Progenitor cell of endocrine pancreas (in vitro differentiated cells): ENCODE measurements at places on chromosomes 3 and 15. TPM values are rescaled to one million over a fixed set of nuclear protein-coding genes. Genes with fewer than 3 reads are reported as not detected.
A peak's percentile ranks its signal among the peaks of the same experiment; 100 is the strongest.

Gene NDN
- total RNA-seq = 46.9 and 51.8 TPM in 2 replicates

- H3K4me3 ChIP-seq = no peak overlapping the region
- DNase-seq = no peak
- peaks cover 10% of the 10 kb centered on the region for H3K27me3 ChIP-seq
- H3K27ac ChIP-seq = no peak overlapping the region
- H3K36me3 ChIP-seq = no peaks in the 10 kb centered on the region
Observed at GRCh38 chr3:66738625-66739365, 238.0 kb upstream of the LRIG1 start.

- no peak overlapping the region for H3K4me3 ChIP-seq
- H3K27me3 ChIP-seq = no peaks in the 10 kb centered on the region
- H3K4me1 ChIP-seq = no peaks in the 10 kb centered on the region
Observed at GRCh38 chr3:11522953-11523571, 120.7 kb downstream of the VGLL4 start.

Gene TNFSF10
- total RNA-seq = 0.36 and 0.72 TPM in 2 replicates

DNA sequence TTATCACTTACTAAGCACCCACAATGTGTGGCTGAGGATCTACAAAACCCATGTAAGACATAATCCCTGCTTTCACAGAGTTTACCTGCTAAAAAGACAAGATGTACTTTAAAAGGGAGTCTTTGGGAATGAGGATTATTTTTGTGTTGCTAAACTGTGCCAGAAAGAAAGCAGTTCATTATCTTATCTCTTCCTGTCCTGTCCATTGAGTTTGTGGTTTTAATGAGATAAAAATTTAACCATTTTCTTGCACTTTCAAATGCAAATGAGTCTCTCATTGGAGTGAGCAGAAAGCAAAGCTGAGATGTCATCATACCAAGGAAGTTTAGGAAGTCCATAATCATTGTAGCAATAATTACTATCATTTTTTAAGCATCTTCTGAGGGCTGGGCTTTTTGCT, 231.2 kb upstream of the ADAMTS9 start:
- no peak overlapping the region for H3K27ac ChIP-seq
- H3K4me1 ChIP-seq = peaks cover 19% of the 10 kb centered on the region
- no peak for DNase-seq
- H3K36me3 ChIP-seq = no peaks in the 10 kb centered on the region
- H3K27me3 ChIP-seq = peaks cover 6% of the 10 kb centered on the region

Gene SLC22A14
- total RNA-seq = 0.18 and 0.72 TPM in 2 replicates

DNA sequence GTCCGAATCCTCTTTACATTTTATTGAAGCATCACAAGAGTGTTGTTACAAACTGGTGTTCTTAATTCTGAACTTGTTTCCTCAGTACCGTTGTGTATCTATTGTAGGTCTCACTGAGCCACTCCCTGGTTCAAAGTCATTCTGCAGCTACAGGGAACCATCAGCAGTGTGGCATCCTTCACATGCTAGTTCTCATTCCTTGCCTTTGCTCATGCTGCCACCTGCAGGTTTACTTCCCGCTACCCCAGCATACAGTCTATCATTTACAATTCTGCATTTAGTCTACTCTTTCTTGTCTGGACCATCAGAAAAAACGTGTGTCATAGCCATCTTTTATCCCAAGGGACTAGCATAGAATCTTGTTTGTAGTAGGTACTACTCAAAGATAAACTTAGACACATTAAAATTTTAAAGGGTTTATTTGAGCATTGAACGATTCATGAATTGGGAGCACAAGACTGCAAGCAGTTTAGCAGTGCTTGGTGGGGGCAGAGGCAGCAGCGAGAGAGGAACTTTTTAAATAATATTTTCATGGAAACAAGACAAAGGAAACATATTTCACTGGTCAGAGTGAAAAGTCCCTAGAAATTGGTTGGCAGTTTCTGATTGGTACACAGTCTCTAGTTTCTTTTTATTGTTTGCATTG, 402.1 kb downstream of the CADM2 start:
- no peak overlapping the region for H3K27ac ChIP-seq
- peak; percentile 35 for DNase-seq
- no peak overlapping the region for H3K4me3 ChIP-seq
- no peaks in the 10 kb centered on the region for H3K4me1 ChIP-seq
- H3K36me3 ChIP-seq = no peaks in the 10 kb centered on the region

DNA sequence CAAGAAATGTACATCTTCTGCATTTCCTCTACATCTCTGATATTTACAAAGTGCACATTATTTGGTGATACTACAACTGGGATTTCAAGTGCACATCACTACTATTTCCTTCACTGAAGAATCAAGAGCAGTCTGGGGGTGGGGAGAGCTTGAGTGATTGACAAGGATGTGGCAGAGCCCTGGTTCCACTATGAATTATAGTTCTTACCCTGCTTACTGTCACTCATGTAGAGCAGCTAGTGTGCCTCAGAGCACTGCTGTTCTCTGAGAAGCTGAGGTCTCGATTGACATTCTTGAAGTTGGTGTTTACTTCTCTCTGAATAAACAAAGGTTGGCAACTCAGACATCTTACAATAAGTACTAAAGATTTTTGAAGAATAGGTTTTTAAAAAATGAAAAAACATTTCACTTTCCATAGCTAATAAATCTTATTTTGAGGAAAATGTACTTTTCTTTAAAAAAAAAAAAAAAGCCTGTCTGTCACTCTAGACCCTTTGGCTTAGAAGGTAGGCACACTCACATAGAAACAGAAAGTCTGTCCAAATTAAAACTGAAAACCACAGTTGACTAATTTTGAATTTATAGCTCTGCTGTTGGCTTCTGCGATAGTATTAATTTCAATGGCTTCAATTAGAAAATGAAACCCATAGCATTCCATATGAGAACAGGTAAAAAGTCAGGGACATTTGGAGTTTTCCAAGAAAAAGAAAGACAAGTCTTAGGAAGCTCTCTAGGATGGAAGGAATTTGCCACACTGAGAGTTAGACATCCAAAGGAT, 5.6 kb downstream of the GREM1 start:
- peaks cover 48% of the 10 kb centered on the region for H3K27me3 ChIP-seq
- no peaks in the 10 kb centered on the region for H3K36me3 ChIP-seq
- H3K27ac ChIP-seq = no peak overlapping the region

DNA sequence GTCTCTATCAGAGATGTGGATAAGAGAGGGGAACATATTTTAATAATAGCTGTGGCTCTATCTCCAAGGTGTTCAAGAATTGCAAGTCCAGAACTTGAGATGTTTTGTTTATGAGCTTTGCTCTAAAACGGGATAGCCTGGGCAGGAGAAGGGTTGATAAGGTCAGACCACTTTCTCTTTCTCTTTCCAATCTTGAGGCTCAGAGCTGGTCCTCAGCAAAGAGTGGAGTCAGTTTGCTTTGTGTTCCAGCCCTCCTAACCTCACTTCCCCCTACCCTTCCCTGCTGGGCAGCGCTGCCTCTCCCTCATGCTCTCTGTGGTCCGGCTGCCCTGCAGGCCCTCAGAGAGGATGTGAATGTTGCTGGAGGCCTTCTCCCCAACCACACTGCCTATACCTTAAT, 13.8 kb downstream of the KLHL6 start:
- DNase-seq = no peak
- H3K4me3 ChIP-seq = no peak overlapping the region
- H3K4me1 ChIP-seq = no peaks in the 10 kb centered on the region
- H3K27ac ChIP-seq = no peak overlapping the region

DNA sequence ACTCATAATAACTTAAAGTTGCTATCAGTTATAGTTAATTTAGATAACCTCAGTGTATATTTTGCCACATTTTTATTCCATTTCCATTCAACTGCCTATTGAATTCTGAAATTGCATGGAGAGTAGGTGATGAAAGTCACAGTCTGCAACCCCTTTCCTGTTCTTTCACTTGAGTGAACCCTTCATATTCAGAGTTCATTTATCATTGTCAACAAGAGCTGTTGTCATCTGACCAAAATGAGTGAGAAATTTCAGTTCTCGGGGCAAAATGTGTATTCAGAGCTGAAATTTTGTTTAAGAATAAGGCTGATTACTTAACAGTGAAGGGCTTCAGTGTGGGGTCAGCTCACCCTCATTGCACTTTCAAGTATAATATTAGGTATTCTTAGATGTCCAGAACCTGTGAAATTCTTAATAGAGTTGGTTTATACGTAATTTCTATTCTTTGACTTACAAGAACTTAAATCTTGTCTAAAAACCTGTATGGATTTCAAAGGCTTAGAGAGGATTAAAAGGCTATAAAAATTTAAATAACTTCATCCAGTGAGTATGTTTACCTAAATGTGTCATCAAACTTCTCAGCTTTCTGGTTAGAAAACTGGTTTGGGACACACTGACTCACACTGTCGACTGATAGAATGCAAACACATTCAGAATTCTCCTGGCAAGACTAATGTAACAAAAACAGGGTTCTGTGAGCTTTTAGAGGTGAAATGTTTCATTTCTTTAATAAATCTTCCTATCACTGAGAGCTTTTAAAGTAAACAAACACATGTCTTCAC, 92.2 kb downstream of the CMSS1 start:
- DNase-seq = no peak
- H3K36me3 ChIP-seq = peaks cover 2% of the 10 kb centered on the region
- no peak overlapping the region for H3K4me3 ChIP-seq
- peak overlapping the region; percentile 62 for H3K27ac ChIP-seq

DNA sequence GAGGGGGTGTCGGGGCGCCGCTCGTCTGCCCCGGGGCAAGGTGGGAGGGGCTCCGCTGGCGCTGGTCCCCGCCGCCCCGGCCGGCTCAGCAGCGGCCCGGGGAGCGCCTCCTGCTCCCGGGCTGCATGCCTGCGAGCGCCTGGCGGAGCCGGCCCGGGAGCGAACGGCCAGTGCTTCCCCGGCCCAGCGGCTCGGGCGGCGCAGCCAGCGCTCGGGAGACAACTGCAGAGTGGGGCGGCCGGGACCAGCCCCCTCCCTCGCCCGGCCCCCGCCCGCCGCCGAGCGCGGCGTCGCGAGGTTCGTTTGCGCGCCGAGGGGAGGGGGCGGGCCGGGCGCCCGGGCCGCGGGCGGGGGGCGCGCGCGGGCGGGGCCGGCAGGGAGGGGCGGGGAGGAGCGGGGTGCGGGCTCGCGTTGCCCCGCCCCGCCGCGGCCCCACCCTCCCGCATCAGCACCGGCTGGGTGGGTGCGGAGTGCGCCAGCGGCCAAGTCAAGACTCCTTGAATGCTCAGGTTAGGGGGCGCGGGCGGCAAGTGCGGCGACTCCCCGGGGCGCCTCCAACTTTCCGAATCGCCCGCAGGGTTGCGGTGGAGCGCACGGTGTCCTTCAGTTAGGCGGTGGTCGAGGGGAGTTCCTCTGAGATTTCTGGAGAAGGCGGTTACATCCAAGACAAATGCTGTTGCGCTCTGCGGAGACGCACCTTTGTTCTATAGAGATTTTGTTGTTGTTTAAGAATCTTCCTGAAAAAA, at the start of gene RGMA:
TSS of gene RGMA (minus strand) at position 231 of the 746 bp plus-strand sequence. CDS start 279 bp downstream, outside the sequence.
- H3K27me3 ChIP-seq = peaks cover 41% of the 10 kb centered on the region
- peak within 1 kb of the TSS; percentile 53 for H3K27ac ChIP-seq
- no peaks in the 10 kb centered on the region for H3K36me3 ChIP-seq
- DNase-seq = no peak
- H3K4me3 ChIP-seq = peak within 1 kb of the TSS; percentile 74

GRCh38 chr3:187025656-187026316, 95.5 kb downstream of the ST6GAL1 start:
- no peak for DNase-seq
- no peak overlapping the region for H3K4me3 ChIP-seq
- no peaks in the 10 kb centered on the region for H3K27me3 ChIP-seq
- peak overlapping the region; percentile 46 for H3K27ac ChIP-seq
- H3K4me1 ChIP-seq = peaks cover 35% of the 10 kb centered on the region

DNA sequence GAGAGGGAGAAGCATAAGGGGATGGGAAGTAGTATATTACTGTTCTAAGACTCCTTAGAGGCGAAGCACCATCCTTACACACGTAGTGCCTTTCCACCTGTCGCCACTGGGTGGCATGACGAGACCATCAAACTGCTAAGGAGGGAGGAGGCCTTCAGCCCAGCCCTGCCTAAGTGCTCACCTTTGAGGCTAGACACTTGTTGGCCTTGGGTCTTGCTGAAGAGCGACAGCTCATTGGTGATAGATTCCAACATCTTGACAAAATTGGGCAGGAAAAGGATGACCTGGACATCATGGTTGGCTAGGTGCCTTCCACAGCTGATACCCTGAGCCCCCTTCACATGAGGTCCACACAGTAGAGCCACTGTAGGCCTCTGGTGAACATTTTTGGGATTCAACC, 19.6 kb downstream of the CLK3 start:
- peak; percentile 52 for DNase-seq
- H3K4me1 ChIP-seq = no peaks in the 10 kb centered on the region
- peaks cover 17% of the 10 kb centered on the region for H3K36me3 ChIP-seq
- H3K27me3 ChIP-seq = no peaks in the 10 kb centered on the region

DNA sequence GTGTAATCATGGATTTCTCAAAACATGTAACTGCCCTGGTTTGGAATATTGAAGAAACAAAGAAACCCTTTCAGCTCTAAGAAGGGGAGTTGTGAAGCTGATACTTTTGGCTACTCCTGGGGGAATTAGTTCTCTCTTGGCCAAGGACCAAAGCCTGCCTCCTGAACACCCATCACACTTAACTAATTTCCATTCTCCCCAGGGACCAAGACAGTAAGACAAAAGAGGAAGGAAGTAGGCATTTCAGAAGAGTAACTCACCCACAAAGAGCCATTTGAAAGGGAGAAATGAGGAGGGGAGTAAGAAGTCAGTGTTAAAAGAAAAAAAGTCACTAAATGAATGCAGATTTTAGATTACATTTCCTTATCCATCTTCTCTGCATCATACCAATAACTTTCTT, 328.0 kb upstream of the SOX2 start:
- H3K36me3 ChIP-seq = no peaks in the 10 kb centered on the region
- no peaks in the 10 kb centered on the region for H3K27me3 ChIP-seq
- H3K27ac ChIP-seq = no peak overlapping the region
- no peaks in the 10 kb centered on the region for H3K4me1 ChIP-seq
- no peak overlapping the region for H3K4me3 ChIP-seq
- DNase-seq = no peak

Gene RTP3
- not detected in 2 replicates for total RNA-seq

DNA sequence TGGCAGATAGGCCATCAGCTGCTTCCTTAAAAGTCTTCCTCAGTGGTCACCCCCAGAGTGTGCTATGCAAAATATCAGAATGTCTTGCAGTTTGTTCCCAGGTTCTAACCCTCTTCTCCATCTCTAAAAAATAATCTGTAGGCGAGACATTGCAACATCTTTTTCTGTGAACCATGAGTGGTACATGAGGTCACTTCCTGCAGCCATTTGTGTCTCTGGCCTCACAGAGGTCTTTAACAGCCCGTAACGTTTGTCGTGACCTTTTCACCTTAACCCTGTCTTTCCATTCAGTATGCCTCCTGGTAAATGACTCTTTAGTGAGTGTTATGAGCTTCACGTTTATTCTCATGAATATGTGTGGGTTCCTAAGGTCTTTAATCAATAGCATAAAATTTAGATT, 145.4 kb downstream of the KLHL25 start:
- peaks cover 21% of the 10 kb centered on the region for H3K36me3 ChIP-seq
- peak overlapping the region; percentile 46 for H3K27ac ChIP-seq
- H3K4me3 ChIP-seq = no peak overlapping the region
- H3K4me1 ChIP-seq = peaks cover 6% of the 10 kb centered on the region
- no peaks in the 10 kb centered on the region for H3K27me3 ChIP-seq
